ENCODE measurements at places on chromosomes 5 and 9.
A peak's percentile ranks its signal among the peaks of the same experiment; 100 is the strongest.

GRCh38 chr9:129989740-129990139, 53.2 kb downstream of the FNBP1 start:
- DNase-seq, result no peak

GRCh38 chr9:115668521-115668920, 485.1 kb upstream of the PAPPA start:
- no peak for DNase-seq

- DNase-seq, result no peak
Observed at GRCh38 chr5:133697536-133698258, 85.4 kb upstream of the FSTL4 start.

- no peak for DNase-seq
Observed at GRCh38 chr5:125185740-125186139, 439.3 kb upstream of the ZNF608 start.

GRCh38 chr5:73821003-73821402, 195.0 kb downstream of the ARHGEF28 start:
- no peak for DNase-seq

- DNase-seq, result no peak
Observed at GRCh38 chr5:159768243-159768642, 148.0 kb upstream of the ADRA1B start.

DNA sequence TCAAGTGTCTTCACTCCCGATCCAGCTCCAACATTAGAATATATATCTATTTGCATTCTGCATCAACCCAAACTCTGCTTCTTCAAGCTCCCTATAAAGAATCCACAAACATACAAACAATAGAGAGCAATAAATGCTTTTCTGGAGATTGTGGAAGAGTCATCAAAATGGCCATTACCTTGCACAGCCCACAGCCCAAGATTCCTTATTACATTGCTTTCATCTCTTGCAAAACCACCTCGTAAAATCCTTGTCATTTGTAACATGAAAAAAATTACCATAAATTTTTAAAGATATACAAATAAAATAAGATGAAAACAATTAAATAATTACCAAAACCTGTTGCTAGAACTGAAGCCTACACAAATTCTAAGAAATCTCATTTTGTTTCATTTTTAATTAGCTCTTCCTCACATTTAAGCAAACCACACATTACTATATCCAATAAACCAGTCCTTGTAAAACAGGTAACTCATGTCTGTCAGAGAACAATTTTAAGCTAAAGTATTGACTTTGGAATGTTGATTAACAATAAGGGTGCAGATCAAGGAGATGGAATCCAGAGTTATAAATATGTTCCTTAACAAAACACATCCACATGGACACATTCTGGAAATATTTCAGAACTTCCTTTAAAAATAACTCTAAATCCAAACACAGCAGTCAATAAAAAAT, 7.1 kb downstream of the SPINK9 start:
- no peak for DNase-seq

GRCh38 chr9:125227761-125228160, 13.4 kb downstream of the HSPA5 start:
- DNase-seq, result no peak

DNA sequence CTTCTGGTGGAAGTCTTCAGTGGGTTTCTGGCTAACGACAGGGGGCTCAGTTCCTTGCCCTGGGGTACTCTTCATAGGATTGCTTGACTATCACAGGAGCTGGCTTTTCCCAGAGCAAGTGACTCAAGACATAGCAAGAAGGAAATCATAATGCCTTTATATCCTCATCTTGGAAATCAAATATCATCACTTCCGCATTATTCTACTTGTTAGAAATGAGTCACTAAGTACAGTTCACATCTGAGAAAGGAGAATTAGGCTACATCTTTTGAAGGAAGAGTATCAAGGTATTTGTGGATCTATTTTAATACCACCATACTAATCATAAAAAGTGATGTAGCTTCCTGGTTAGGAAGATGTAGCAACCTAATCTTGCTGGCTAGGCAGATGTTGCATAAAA, 148.2 kb upstream of the RAI14 start:
- no peak for DNase-seq

- no peak for DNase-seq
Observed at GRCh38 chr5:98144710-98145109, 628.8 kb upstream of the RGMB start.

- no peak for DNase-seq
Observed at GRCh38 chr5:116479776-116480675, 94.6 kb downstream of the SEMA6A start.

DNA sequence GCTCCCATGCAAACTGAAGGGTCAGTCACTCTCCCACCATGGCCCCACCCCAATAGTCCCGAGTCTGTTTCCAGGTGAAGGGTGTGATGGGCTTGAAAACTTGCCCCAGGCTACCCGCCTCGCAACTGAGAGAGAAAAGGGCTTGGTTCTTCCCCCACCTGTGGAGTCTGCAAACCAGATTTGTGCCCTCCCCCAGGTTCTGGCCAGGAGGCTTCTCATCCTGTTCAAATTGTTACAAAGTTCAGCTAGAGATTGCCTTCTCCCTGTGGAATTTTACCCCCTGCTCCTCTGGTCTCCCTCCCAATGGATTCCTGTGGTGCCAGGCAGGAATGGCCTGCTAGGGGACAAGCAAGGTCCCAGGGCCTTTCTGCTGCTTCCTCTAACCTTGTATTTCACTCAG, 93.1 kb upstream of the ACO1 start:
- DNase-seq, result no peak

GRCh38 chr5:69504036-69504435, 11.4 kb downstream of the OCLN start:
- DNase-seq, result no peak

DNA sequence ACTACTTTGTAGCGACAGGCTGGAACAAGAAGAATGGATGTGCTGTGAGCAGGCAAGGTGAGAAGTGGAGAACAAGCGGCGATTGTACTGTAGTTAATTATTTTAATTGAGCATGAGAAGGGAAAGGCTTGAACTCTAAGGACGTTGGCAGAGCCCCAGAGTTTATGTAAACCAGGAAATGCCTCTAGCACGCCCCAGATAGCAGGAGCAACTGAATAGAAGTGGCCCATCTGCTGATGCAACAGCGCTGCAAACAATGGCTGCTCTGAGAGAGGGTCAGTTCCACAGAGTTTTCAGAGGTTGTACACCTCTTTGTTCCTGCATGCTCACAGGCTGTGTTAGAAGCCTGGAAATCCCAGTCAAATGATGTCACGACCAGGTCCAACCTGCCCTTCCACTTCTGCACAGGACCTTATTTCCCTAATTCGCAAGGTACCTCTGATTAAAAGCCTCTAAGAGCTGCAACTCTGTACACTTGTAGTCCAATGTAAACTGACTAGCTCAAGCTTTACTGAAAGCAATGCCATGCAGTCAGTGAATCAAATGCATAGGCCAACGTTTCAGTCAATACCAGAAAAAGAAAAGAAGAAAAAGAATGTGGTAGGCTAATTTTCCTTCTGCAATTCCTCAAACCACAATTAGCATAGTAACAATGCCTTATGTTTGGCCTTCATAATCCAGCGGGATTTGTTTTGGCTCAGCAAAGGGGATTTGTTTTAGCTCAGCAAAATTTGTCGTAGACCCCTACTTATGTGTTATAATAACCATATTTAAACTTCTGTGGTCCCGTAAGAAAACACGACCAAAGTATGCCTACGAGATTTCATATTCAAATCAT, 119.6 kb upstream of the RETREG1 start:
- DNase-seq, result peak; percentile 85

DNA sequence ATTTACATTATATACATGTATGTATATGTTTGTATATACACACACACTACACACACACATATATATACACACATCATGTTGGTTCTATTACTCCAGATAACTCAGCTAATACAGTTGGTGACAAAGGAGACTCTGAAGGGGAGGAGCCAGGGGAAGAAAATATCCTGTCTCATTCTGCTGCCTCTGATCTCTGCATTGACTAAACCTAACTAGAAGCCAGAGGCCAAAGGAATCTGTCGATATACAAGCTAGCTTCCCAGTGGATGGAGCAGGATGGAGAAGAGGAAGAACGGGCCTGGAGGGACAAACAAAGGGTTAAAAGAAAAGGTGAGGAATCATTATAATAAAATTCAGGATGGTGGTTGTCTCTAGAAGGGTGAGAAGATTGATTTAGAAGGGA, 13.7 kb upstream of the RHOBTB3 start:
- no peak for DNase-seq

DNA sequence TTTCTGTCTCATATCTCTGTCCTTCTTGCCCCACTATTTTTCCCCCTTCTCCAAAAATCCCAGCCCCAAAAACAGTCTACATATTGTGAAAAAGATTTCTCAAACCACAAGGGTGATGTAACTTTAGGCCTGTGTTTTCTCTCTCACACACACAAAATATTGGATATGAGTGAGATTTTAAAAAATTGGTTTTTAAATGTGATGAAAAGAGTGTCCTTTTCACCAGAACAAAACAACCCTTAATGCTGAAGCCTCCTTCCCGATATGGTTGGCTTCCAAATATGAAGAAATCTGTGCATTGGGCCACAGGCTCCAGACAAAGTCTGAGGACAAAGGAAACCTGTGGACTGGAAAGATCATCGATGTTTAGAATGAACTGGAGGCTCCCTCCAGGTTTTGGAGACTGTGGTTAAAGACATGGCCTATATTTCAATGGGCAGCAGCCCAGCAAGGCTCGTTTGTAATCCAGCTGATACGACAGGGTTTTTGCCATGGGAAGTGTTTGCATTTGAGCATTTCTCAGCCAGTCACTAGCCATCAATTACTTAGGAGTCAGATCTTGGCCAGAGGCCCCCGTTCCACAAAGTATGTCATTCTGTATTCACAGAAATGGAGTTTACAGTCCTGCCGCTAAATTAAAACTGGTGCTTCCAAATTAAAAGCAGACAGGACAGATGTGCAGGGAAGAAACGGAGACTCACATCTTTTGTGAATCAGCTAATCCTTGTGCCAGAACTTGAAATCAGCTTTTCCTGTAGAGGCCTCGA, 546.3 kb downstream of the EBF1 start:
- no peak for DNase-seq

DNA sequence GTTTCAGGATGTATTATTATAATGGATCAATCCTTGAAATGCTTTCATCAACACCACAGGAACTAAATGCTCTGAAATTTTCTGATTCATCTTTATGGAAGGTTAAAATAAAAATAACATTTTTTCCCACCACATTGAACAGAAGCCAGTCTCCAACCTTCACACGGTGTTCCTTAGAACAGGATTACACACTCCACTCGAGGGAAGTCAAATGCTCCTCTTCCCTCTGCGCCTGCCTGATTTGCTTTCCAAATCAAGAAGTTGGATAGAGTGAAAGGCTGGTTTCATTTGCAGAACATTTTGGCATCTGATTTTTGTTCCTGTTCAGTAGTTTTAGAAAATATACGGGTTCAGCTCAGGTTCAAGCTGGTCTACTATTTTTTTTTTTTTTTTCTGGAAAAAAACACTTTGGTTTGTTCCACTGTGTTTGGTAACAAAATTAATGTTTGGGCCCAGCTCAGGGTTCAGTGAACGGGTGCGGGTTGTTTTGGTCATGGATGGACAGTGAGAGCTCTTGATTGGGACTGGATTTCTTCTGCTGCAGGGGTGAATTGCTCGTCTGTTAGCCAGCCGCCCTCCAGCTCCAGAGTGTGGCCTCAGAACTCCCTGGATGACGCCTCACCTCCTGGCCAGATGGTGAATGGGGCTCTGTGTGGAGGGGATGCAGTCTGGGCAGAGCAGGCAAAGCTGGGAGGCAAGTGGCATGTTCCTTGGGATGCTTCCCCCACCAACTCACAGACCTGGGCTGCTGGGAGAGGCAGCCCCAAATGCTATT, 82.4 kb upstream of the STC2 start:
- no peak for DNase-seq

DNA sequence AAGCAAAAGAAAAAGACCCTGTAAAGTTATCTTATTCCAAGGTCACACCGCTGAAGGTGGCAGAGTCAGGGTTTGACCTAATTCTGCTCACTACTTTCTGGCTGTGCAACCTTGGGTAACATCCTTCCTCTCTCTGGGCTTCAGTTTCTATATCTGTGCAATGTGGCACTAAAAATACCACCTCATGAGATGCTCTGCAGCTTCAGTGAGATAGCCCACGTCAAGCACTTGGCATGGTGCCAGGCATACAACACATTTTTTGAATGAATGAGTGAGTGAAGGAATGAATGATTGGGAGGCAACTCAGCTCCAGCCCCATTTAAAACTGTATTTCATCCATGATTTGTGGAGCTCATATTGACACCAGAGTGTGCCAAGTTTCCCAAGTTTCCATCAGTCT, 62.3 kb downstream of the FOXI1 start:
- DNase-seq, result no peak

- no peak for DNase-seq
Observed at GRCh38 chr5:113824307-113824706, 310.8 kb downstream of the YTHDC2 start.

- no peak for DNase-seq
Observed at GRCh38 chr5:85109616-85110015, 724.9 kb upstream of the EDIL3 start.

DNA sequence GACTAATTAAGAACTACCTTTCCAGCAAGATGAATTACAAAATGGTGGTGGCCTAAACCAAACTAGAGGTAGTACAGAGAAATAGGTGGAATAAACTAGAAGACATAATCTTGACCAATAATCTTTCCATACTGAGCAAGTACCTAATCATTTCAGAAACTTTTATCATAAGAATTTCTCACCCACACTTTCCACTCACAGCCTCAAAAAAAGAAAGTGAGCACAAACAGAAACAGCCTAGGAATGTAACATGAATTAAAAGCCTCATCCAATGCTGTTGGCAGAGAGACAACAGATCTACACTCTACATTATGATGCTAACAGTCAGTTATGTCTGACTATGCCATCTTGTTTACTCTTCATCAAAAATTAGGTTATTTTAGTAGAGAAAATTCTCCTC, 1.3 kb downstream of the RNF38 start:
- no peak for DNase-seq

GRCh38 chr9:123268199-123268464, 254 bp downstream of the STRBP start:
- DNase-seq, result no peak
